Stimulated activated CD8-positive, alpha-beta memory T cell treated with anti-CD3 and anti-CD28 coated beads, Interleukin-15, amount 100 ng/mL, for 4 hours (primary cell): ENCODE measurements at places on chromosomes 13 and 19.

- no peak for DNase-seq
Observed at GRCh38 chr13:110705356-110705825, 525 bp downstream of the CARS2 start.

DNA sequence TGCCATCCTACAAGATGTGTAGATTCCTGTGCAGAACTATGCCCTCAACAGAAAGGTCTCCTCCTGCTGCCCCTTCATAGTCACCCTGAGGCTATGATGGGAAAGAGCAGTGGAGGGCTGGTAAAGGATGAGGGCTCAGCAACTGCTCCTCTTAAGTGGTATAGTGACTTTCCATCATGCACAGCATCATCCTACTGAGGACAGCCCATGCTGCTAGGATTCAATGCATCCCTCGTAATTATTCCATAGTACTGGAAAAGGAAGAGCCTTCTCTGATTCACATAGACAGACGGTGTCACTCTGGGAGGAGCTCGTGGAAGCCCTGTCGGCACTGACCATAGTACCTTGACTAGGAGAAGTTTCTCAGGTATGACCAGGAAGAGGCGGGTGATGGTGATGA is 47.6 kb upstream of the IRS2 start:
- DNase-seq, result no peak

GRCh38 chr19:359653-359925 is 15.0 kb upstream of the MIER2 start:
- DNase-seq, result no peak

GRCh38 chr19:16217716-16218451 is 20.2 kb downstream of the AP1M1 start:
- no peak for DNase-seq

- no peak for DNase-seq
Observed at GRCh38 chr19:35773020-35773806, 2.2 kb upstream of the ARHGAP33 start.

DNA sequence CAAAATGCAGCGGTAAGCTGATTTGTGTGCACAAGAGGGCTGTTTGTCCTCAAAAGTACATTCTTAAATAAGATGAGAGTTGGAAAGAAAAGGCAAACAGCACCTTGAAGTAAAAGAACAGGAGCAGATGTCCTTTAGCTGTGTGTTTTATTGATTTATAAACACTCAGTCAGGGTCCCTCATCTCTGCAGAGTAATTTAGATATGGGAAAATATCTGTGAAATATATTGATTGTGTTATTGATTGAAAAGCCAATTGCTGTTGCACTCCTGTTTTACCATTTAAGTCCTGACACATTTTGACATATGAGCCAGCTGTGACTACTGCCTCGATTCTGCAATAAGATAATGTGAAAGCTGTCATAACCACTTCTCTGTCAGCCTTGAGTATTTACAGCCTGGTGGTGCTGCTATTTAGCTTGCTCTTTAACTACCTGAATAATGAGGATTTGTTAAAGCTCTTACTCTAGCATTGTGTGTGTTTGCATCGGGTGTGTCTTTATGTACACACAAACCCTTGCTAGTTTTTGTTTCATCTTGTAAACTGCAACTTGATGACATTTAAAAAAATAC is 550.1 kb downstream of the DACH1 start:
- DNase-seq, result no peak

- DNase-seq, result no peak
Observed at GRCh38 chr19:51681286-51681941, 11.7 kb upstream of the SPACA6 start.

GRCh38 chr19:48618278-48618915 is 581 bp downstream of the RPL18 start:
- no peak for DNase-seq

- DNase-seq, result no peak
Observed at GRCh38 chr13:40379196-40379595, 287.2 kb downstream of the FOXO1 start.

DNA sequence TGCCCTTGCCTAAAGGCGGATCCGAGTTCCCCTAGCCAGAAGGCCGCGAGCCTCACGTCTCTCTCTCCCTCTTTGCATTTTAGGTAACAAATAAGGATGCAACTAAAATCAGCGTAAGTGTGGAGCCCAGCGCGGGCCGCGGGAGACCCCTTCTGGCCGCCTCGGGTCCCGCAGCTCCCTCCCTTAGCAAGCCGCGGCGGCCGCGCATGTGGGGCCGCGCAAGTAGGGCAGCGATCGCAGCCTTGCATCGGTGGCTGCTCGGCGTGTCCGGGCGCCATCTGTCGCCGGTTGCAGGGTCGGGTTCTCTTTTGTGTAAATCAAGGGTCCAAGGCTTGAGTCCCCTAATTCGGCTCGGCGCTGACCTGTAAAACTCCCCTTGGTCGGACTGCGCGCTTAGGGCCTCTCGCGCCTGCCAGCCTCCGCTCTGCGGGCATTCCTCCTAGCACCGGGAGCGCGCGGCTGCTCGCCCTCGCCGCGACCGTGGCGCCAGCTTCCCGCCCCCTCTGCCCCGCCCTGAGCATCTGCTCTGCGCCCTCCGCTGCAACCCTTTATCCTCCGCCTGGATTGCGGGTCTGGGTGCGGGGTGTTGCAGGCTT is 2.7 kb downstream of the VSTM2B start:
- peak; percentile 26 for DNase-seq

DNA sequence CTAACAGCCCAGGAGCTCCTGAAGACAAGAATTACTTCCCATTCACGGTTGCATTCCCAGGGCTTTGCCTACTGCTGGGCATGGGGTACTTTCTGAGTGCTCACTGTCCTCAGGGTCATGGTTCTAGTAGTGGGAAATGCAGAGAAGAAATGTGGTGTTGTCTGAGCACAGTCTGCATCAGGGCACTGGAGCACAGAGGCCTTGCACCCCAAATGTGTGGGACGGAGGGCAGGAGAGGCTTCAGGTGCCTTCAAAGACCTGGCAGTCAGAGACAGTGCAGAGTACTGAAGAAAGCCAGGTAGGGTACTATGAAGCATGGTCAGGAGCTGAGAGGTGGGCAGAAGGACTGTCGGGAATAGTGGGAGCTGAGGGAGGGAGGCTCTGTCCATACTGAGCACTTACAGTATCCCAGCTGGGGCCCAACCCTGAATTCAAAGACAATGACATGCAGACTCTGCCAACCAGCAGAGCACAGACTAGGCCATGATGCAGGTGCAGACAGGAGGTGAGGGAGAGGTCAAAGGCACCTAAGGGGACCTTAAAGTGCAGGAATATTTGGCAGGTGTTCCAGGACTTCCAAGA is 144.4 kb downstream of the USP12 start:
- DNase-seq, result no peak

DNA sequence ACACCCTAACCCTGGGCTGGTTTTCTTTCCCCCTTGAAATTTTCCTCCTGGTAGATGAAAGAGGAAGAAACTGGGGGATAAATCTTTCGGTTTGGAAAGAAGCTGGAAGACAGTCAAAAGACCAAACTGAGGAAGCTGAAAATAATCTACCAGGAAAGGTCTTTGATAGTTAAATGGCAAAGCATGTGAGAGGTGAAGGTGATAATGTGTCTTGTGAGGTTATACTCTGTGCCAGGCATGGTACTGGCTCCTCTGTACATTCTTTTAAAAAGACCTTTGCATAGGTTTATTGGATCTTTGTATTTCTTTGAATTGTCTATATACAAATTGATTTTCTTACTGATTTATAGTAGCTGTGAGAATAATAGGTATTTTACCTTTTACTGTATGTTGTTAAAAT is 98.6 kb downstream of the FREM2 start:
- DNase-seq, result no peak

- no peak for DNase-seq
Observed at GRCh38 chr19:15122331-15123030, 15.3 kb downstream of the SYDE1 start.

DNA sequence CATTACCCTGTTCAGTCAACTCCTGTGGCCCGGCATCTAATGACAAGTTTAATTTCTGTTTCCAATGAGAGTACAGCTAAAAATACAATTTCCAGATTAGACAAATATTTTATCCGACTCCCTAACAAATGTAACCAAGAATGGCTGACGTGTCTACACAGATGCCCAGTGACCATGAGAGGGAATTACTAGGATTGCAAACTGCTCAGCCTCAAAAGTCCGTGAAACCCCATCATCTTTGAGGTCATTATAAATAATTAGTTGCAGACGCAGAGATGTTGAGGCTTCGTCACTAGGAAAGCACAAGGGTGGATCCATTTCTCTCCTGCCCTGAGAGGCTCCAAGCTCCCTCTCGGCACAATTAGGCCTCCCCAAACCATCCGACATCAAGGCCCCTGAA is 104.1 kb upstream of the ZNF507 start:
- DNase-seq, result no peak

- no peak for DNase-seq
Observed at GRCh38 chr13:76239031-76239680, 603.0 kb downstream of the LMO7 start.

GRCh38 chr13:44128552-44129001 is 245.0 kb upstream of the SERP2 start:
- DNase-seq, result no peak

- DNase-seq, result no peak
Observed at GRCh38 chr19:34075661-34076091, 96.6 kb upstream of the LSM14A start.

GRCh38 chr13:84118839-84119409 is 236.7 kb upstream of the SLITRK1 start:
- DNase-seq, result no peak

DNA sequence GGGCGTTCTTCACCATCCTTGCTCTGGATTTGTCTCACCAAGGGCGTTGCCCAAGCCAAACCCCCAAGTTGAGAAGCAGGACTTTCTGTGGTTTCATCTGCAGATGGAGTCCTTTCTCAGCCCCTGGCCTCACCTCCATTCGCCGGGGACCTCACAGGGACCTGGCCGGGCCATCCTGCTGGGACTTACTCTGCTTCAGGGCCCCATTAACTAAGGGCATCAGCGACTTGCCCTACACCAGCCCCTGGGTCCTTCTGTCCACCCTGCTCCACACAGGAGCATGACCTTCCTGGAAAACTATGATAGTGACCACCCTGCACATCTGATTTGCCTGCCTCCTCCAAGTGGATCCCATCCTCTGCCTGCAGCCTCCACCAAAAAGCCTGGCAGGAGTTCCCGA is 47.2 kb upstream of the SPACA7 start:
- no peak for DNase-seq

- no peak for DNase-seq
Observed at GRCh38 chr13:113771709-113772331, 12.8 kb downstream of the TMEM255B start.

DNA sequence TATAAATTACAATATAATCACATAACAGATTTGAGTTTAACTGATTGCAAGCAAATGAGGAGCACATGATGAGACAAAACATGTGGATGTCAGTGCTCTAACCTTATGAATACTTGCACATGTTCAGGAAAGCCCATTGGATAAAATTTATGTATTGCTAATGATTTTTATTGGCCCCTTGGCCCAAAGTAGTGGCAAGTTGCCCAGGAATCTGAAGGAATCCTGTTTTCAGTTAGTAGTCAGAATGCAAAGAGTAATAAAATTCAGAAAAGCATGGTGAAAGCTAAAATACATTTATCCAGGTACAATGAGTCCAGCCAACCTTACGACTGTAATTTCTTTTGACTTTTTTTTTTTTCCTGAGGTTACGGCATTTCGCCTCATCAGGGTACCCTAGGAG is 1539.4 kb downstream of the EFNB2 start:
- DNase-seq, result no peak

- no peak for DNase-seq
Observed at GRCh38 chr13:41827507-41828213, 133.2 kb downstream of the VWA8 start.

DNA sequence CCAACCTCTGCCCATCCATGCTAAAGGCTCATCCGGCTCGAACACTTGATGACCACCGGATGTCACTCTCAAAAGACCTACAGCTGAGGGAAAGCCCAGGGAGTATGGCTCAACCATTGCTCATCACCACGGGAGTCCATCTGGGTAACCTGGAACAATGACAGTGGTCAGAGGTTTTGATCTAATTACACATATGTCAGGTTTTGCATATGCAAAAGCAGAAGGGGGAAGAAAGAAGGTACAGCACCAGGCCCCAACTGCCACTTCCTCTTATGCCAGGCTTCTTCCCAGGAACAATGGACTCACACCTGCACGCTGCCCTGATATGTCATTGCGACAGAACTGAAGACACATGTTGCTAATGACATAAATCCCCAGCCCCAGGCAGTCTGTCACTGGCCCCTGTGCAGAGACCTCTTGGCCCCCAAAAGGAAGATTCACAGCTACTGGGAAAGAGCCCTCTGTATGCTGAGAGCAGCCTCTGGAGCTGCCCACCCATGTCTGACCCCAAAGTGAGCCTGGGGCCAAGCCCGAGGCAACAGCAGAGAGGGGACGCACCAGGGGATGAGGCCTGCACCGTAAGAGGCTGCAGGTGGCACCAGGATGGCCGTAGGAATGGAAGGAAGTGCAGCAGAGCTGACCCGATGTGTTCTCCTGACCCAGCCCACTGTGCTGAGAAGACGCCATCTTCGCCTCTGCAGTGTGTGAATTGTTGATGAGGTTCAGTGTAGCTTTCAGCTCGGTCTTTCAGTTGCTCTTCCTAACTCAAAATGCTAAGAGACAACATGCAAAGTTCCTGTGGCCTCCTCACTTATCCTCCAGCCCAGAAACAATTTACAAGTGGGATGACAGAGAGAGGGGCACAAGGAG is 26.3 kb downstream of the EPS15L1 start:
- no peak for DNase-seq

DNA sequence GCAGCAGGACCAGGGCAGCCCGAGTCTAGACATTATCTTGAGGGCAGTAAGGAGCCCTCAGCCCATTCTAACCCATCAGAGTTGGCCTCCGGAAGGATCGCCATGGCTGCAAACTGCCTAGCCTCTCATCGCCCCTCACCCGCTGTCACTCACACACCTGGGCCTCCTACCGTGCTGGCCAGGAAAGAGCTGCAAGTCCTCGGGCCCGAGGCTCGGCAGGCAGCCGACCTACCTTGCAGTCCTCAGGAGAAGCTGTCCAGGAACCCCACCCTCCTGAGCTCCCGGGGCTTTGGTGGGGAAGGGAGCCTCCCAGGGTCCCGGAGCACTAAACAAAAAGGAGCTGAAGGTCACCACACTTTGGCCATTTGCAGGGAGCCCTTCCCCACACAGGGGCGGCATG is 46.8 kb downstream of the CCNE1 start:
- DNase-seq, result no peak

- no peak for DNase-seq
Observed at GRCh38 chr13:98415326-98416070, 161.4 kb downstream of the STK24 start.

DNA sequence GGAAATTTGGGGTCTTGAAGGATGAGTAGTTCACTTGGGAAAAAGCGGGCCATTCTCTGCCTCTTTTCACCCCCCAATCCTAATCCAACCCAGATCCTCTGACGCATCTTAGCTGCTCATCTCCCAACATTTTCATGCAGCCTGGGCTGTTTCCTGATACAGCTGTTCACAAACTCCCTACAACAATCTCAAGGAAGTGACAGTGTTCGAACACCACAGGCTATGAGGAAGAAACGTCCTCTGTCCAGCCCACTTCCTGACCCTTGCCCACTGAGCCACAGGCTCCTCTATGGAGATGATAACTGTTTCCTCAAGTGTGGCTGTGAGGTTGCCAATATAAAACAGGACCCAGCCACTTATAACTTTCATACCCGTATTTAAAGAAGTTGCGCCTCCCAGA is 16.2 kb downstream of the LMTK3 start:
- DNase-seq, result no peak
